ENCODE measurements at places on chromosomes 4 and X.

DNA sequence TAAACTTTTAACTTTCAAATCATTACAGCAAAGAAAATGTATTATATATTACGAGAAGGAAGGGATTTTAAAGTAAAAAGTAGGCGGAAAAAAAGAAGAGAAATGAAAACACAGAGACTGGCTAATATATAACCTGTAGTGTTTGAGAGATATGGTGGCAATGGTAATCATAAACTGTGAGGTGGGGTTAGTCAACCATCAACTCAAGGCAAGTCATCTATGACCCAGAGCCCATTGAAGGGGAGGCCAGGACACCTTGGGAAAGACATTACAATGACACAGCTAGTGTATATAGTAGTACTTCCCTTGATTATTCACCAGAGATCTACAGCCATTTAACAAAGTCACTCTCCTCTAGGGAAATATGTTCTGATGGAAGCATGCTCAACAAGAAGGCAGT lies 423.9 kb upstream of the PITX2 start:
- no peak for DNase-seq

DNA sequence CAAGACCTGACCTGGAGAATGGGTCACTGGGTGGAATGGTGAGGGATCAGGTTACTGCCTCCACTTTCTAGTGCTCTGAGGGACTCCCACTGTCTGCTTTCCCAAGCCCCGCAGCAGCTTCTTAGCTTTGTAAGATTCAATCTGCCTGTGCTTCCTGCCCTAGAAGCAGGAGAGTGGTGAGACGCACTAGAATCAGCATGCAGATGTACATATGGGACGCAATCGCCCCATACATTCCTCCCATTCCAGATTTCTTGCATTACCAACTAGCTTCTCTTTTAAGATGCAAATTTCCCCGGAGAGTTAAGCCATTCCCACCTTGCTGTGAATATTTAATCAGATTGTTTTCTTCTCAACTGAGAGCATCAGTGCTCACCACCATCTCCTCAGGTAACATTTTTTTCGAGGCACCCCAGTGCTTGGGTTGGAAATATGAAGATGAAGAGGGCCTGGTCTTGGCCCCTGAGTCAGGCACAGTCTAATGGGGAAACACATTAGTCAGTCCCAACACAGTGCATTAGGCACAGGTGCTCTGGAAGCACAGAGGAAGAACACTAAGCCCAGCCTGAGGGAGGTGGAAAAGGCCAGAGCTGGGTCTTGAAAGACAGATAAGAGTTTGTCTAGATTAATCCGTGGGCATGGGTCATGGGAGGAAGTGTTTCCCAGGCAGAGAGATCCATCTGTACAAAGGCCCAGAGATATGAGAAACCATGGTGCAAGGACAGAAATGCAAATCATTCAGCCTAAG lies 66.7 kb upstream of the PRPS1 start:
- no peak for DNase-seq

DNA sequence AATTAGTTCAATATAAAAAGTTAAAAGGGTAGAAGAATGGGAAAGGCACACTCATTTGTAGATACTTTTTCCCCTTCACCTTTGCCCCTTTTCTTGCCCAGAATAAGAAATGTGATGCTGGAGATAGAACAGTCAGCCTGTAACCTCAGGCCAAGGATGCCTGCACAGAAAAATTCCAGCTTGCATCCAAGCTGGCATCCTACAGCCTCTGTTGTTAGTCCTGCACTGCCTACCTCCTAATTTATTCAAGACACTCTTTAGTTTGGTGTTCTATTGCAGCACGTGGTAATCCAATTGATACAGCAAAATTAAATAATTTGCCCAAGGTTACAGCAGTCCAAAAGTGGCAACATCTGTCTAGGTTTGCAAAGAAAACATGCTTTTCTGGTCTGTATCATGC lies 9.7 kb upstream of the USO1 start:
- no peak for DNase-seq

GRCh38 chr4:128025319-128025718 lies 35.8 kb upstream of the LARP1B start:
- no peak for DNase-seq
